Cortex of kidney (tissue), 1 donor: ENCODE measurements at places on chromosomes 4 and X.

DNA sequence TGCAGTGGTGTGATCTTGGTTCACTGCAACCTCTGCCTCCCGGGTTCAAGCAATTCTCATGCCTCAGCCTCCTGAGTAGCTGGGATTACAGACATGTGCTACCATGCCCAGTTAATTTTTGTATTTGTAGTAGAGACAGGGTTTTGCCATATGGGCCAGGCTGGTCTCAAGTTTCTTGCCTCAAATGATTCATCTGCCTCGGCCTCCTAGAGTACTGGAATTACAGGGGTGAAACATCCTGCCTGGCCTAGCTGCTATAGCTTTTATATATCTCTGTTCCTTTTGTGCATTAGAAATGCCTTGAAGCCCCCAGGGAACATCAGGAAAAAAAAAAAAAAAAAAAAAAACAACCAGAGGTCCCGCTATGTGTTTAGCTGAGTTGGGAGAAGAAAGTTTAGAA is 34.8 kb downstream of the UBE2K start:
- no peak for DNase-seq

DNA sequence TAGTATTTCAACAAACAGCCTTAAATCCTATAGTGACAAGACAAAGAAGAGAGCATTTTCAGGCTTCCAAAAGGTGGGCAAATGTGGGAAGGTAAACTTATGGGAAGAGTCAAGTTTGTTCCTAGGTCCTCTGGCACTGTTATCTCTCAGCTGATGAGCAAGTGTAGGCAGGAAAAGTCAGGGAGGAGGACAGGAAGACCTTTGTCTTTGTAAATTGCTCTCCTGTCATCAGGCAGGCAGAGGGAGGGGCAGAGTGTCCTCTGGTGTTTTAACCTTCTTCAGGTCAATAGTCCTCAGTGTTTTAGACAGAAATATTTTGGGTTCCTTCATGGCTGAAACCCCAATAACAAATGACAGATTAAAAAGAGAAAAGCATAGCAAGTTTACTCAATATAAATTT is 13.5 kb upstream of the GEMIN8 start:
- DNase-seq: no peak

- no peak for DNase-seq
These were observed 253.5 kb downstream of the PCDH10 start for GRCh38 chr4:133402616-133403015.

DNA sequence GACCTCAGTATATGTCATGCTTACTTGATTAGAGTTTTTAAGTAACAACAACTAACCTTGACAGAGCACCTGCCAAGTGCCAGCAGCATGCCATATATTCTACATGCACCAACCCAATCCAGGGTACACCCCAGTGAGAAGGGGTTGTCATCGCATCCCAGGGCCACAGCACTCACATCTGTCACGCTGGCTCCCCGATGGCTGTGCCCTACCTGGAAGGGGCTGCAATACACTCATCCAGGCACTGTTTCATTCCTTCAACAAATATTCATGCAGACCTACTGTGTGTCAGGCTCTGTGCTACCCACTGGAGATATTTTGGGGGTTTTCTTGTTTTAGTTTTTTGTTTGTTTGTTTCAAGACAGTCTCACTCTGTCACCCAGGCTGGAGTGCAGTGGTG is 49.5 kb downstream of the PPP2R2C start:
- DNase-seq: no peak

DNA sequence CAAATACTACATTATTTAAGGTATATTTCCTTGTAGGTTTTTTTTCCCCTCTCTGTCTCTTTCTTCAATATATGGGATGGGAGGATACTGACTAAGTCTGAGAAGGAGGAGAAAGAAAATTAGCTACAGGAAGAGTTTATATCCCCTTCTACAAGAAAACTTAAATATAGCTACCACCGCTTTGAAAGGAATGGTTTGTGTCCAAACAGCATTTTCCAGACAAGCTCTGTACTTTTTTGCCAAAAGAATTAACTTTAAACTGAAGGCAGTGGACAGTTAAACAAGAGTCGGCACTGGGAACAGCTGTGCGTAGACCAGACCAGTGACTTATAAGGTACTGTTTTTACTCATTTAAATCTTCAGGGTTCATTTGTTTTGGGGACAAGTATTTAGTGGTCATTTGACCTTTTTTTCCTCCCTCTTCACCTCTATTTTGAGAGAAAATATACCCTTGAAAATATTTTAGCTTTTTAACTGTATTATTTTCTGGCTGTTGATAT is 303.7 kb downstream of the ARHGAP24 start:
- no peak for DNase-seq

- no peak for DNase-seq
These were observed 192.2 kb downstream of the BCOR start for GRCh38 chrX:39905538-39905891.

GRCh38 chr4:87950493-87950892 is 25.0 kb upstream of the SPP1 start:
- DNase-seq: no peak

DNA sequence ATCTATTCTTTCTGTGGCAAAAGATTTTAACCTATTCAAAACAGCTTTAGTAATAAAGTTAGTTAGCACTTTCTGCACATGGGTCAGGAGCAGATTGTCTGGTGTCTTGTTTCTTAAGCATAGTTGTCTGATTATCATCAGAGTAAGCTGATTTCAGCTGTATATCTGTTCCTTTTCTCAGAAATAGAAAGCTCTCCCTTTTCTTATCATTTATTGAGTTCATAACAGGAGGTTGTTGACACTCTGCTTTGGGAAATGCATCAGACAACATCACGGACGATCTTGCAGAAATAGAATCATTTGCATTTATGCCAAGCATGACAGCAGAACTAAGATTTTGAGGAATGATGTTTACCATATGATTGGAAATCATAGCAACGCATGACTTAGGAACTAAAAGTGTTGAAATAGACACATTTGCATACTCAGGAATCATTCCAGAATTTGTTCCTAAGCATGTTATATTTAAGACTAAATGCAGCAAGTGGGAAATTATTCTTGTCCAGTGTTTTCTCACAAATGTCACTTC is 66.7 kb downstream of the RBMX2 start:
- no peak for DNase-seq

DNA sequence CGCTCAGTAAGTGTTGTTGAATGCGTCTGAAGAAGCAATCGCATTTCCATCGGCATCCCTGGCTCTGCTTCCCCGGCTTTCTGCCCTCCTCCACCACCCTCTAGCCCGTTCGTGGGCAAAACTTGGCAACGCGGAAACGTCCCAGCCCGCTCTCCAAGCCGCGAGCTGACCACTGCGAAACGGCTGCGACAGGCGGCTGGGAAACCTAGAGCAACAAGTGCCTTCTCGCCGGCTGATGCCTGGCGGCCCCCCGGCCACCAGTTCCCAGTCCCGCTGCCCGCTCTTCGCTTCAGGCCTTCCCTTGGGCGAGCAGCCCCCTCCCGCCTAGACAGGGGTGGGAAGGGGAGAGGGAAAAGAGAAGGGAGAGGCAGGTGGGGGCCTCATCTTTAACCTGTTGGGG is 837 bp downstream of the CITED1 start:
- DNase-seq: no peak

DNA sequence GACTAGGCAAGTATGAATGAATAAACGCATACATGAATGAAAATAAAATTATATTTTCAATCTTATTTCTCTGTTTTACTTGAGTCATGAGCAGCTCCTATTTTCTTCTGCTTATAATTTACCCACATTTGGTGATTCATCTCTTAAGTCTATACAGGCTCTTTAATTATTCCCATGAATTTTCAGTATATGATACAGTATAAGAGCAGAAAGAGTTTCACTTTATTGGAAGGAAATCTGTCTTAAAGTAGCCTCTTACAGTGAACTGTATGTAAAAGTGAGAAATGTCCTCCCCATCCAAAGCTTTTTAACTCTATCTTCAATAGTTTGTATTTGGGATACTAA is 50.8 kb downstream of the TMEM165 start:
- no peak for DNase-seq

- DNase-seq: no peak
These were observed 140.3 kb downstream of the PDHA2 start for GRCh38 chr4:95979961-95980876.

DNA sequence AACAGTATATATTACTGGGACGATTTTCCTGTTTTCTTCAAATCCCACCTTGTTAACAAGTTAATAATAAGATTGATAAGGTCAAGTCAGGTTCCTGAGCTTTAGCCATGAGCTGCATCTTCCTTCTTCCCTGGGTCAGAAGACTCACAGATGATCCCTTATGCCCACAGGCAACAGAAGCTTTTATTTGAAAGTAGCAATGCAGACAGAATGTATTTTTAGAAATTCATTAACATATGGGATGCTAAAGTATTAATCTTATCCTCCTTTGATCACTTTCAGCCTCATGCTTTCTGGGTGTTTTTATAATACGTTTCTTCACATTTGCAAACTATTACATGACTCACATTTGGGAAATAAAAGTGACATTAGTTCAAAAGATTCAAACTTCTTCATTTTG is 42.0 kb upstream of the MXRA5 start:
- DNase-seq: no peak

GRCh38 chr4:137310593-137311490 is 221.5 kb downstream of the PCDH18 start:
- DNase-seq: no peak

GRCh38 chr4:8085491-8086117 is 73.0 kb downstream of the ABLIM2 start:
- no peak for DNase-seq

- DNase-seq: no peak
These were observed 3.7 kb upstream of the GPR82 start for GRCh38 chrX:41720125-41720779.

DNA sequence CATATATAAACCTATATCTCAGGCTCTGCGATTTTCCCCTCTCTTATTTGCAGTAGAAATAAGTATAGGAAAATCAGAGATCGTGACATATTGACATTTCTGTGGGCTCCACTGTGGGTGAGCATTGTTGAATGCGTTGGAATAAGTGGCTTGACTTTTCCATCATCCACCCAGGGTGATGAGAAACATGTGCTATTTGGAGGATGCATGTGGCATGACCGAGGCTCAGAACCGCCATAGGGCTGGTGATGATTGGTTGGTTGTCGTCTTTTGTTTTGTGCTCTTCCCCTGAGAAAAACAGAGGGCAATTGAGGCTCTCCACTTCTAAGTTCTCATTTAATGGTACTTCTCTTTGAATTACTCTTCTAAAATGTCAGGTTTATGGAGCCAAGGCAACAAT is 140.1 kb downstream of the MXRA5 start:
- no peak for DNase-seq
